Suppressor macrophage (primary cell): ENCODE measurements at places on chromosomes 1 and 21.

DNA sequence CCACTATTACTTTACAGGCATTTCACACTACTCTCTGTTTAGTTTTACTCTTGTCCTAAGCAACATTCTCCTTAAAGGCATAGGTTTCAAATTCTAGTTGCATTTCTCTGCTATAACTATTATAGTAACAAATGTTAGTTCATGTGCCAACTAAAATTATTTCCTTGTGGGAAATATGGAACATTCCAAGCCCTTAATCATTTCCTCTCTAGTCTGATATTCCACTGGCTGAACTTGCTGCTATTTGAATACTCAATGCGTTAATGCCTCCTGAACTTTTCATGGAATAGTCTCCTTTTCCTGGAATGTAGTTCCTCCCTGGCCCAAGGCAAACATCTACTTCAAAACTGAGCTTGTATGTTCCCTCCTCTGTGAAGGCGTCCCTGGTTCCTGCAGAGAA is 19.3 kb upstream of the TBX19 start:
- DNase-seq = no peak

GRCh38 chr1:84862810-84863251 is 30.2 kb downstream of the LPAR3 start:
- DNase-seq = no peak

DNA sequence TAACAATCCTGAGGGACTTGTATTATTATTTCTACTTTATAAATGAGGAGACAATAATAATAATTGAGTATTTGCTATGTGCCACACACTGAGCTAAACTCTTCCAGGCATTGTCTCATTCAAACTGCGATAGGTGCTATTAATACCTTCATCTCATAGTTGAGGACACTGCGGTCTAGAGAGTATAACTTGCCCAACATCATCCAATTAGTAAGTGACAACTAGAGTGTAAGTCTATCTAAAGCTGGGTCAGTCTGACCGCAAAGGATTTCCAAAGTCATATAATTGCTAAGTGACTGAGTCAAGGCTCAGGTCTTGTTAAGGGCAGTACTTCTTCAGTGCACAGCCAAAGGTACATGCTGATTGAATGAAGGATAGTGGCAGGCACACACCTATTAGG is 9.7 kb downstream of the BCL9 start:
- no peak for DNase-seq

- peak; percentile 60 for DNase-seq
Observed at GRCh38 chr1:27275696-27276095, 41.3 kb downstream of the WDTC1 start.

GRCh38 chr1:54580856-54581550 is 33.0 kb downstream of the ACOT11 start:
- no peak for DNase-seq

- DNase-seq = no peak
Observed at GRCh38 chr1:175116210-175116798, 48.7 kb downstream of the TNN start.

GRCh38 chr1:105785021-105785420 is 1271.5 kb upstream of the PRMT6 start:
- no peak for DNase-seq

- DNase-seq = no peak
Observed at GRCh38 chr1:169959686-169960085, 66.0 kb upstream of the SCYL3 start.

- DNase-seq = no peak
Observed at GRCh38 chr1:25106352-25106751, 126.0 kb downstream of the SYF2 start.

DNA sequence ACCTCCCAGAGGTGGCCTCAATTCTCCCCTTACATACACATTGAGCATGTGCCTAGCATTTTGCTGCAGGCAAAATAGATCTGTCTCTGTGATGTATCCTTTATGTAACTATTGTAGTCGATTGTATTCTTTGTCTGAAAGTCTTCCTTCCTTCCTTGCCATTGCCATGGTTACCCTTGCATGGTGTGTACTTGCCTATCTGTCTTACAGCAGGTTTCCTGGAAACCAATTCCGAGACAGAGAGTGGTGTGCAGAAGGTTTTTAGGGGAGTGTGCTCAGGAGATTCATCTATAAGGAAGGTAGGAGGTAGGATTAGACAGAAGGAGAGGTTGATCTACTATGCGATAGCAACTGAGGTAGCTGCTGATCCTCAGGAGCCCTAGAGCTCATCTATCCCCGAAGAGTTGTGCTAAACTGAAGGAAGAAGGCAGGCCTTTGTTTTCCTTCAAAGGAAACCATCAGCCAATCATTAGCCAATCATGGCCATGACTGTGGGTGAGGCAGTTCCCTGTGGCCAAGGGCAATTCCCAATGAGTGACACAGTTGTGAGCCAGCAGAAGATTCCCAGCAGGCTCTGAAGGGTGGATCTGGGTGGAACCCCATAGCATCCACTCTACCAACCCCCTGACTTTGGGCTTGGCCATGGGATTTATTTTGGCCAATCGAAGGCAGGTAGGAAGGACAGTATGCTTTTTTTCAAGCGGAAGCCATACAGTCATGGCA is 15.0 kb downstream of the CITED4 start:
- no peak for DNase-seq

GRCh38 chr21:33255404-33255803 is 10.8 kb upstream of the IL10RB start:
- no peak for DNase-seq

DNA sequence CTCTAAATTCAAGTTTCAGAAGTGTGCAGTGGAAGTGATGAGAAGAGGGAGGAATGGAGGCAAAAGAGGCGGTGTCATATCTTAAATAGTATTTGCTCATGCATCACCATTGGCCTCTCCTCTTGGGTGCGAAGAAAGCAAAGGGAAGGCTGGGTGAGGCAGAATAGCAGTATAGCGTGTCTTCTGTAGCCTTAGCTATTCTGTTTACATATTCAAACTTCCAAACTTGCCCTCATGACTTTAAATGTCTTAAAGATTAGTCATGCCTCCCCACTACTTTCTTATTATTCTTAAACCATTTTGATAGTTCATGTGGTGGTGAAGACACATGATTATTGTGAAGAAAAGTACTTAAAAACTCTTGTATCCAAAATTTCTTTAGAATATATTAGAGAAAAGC is 104.6 kb upstream of the TENT5C start:
- DNase-seq = no peak

GRCh38 chr1:78633209-78633608 is 13.0 kb downstream of the IFI44L start:
- no peak for DNase-seq

- DNase-seq = no peak
Observed at GRCh38 chr1:5264476-5264875, 610.1 kb downstream of the AJAP1 start.

DNA sequence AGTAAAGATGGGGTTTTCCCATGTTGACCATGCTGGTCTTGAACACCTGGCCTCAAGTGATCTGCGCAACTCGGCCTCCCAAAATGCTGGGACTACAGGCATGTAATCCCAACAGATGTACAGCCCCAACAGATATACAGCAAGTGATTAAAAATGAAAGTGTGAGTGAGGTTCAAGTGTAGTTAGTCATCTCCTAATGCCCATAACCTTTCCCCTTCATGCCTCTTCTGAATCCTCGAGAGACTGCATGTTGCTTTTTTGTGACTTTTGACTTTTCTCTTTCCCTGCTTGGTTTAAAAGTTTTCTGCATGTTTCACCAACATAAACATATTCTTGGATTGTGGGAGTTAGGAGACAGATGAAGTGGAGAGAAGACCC is 31.2 kb downstream of the KCNK2 start:
- no peak for DNase-seq

DNA sequence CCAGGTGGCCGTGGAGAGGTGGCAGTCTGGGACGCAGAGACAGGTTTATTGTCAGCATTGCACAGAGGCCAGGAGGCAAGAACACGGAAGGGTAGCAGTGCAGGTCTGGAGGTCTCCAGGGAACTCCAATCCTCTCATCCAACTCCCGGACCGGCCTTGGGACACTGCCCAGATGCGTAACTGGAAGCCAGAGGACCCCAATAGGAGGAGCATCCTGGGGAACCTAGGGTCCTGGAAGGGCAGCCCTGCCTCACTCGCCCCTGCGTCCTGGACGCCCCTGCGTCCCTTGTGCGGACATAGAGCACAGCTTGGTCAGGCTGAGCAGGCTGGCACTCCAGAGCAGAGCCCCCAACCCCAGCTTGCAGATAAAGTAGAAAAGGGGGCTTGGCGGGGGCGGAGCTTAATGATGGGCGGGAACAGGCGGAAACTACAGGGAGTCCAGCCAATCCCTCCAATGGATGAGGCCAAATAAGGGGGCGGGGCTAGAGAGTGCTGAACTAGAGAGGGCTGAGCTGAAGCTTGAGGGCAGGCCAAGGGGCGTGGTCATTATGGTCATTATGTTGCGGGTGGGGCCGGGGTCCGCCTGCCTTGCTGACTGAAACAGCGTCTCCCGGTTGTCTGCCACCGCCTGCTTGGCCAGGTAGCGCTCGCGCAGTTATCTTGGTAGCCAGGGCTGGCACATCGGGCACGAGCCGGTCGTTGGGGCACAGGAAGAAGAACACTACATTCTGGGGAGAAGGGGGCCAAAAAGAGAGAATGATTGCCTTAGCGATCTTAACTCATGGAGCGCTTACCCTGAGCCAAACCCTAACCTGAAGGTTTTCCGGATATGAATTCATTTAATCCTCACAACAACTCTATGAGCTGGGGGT is 3.7 kb upstream of the ARHGEF19 start:
- peak; percentile 51 for DNase-seq

DNA sequence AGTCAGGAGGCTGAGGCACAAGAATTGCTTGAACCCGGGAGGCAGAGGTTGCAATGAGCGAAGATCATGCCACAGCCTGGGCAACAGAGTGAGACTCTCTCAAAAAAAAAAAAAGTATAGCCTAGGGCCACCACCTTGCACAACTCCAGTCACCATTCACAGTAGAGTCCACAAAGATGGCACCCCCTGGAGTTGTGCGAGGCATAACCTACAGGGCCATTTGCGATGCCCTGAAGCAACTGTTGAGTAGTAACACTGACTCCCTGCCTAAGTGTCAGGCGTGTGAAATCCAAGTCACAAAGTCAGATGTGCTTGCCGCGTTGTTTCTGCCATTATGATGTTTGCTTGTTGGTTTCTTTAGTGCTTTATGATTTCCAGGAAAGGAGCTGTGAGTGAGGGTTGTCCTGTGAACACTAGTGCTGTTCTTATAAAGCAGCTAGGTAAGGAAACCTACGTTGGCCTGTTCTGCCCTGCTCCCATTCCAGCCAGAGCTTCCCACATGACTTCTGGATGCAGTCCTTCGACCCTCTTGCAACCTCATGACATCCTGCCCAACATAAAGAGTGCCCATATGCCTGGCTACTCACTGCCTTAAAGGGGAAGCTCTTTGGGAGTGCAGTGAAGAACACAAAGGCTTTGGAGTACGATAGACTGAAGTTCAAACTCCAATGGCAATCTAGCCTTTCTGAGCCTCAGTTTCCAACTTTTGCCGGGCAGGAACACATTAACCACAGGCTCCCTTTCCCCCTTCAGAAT is 29.8 kb downstream of the FHAD1 start:
- peak; percentile 32 for DNase-seq

DNA sequence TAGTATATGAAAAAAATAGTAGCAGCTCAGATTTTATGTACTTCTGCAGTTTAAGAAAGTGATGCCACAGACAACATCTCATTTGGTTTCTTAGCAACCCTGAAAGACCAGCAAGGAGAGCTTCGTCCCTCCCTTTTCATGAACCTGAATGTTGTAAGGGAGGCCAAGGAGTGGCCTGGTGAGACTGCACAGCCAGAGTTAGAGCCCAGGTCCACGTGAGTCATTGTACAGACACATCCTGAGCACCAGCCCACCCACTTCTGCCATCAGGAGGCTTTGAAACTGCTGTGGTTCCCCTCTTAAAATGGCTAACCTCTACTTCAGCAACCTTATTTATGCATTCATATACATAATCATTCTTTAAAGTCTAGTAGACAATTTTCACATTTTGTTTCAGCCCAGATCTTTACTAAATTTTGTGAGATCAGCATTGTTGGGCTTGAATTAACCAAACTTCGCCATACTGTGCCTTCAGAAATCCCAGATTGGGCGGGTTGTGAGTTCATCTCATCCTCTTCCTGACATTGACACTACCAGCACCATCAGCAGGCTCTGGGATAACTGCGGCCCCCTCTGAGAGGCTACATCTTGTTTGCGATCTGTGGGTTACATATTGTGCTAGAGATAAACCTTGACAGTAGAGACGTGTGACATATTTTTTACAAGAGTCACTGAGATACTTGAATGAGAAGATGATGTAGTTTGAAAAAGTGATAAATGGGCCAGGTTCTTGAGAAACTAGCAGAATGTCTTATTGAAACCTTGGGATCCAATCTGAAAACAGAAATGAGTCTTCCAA is 106.7 kb downstream of the CAMTA1 start:
- no peak for DNase-seq

DNA sequence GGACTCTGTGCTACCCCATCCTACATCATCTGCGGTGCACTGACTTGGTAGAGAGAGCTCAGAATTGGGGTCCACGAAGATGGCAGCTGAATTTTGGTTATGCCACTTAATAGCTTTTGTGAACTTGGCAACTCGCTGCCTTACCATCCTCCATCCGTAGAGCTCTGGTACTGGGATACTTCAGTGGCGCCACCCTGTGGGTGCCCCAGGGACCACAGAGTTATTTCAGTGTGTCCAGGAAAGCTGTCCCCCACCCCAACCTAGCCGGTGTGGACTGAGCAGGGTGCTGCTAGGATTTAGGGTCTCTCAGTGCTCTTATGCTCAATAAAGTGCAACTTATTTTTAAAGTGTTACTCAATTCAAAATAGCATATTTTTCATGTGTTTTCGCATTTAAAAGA is 9.0 kb upstream of the USF1 start:
- no peak for DNase-seq

DNA sequence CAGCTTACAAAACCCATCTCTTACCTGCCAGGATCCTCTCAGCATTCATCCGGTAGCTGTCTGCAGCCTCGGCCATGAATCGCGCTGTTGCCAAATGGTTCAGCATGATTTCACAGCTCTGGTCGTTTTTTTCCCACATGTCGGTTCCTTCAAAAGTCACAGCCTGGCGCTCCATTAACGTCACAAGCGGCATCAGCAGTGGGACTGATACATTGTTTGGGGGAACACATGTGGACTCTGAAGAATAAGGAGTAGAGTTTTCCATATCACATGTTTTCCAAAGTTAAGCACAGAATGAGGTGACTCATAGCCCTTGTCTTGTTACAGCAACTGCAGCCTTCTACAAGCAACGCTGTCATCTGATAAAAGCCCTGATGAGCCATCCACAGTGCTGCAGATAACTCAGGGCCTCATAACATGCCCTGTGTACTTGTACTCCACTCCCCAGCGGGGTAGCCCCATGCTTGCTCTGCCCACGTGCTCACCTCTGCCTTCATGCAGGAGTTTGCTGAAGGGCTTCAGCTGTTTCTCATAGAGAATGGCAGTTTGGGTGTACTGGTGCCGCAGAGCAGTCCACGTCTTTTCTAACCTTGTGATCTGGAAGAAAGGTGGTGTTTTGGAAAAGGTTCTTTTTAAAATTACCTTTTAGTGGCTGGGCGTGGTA is 114.2 kb downstream of the BCAR3 start:
- peak; percentile 82 for DNase-seq

- DNase-seq = no peak
Observed at GRCh38 chr1:231799363-231799986, 172.9 kb downstream of the DISC1 start.

DNA sequence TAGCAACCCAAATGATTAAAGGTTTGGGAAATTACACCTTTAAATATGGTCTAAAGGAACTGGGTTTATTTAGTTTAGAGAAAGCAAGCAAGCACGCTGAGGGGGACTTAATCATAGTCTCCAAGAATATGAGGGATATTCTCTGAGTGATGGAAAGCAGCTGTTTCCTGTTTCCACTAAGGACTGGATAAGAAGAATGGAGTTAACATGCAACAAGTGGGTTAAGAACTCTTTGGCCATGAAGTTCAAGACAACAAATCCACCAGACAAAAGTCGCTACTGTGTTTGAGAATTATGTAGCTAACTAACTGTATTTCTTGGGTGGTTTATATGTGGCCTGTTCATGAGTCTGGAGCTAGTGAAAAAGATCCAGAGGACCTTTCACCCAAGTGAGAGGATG is 85.7 kb downstream of the TGFB2 start:
- no peak for DNase-seq
